ENCODE measurements at places on chromosomes 5 and 9.

DNA sequence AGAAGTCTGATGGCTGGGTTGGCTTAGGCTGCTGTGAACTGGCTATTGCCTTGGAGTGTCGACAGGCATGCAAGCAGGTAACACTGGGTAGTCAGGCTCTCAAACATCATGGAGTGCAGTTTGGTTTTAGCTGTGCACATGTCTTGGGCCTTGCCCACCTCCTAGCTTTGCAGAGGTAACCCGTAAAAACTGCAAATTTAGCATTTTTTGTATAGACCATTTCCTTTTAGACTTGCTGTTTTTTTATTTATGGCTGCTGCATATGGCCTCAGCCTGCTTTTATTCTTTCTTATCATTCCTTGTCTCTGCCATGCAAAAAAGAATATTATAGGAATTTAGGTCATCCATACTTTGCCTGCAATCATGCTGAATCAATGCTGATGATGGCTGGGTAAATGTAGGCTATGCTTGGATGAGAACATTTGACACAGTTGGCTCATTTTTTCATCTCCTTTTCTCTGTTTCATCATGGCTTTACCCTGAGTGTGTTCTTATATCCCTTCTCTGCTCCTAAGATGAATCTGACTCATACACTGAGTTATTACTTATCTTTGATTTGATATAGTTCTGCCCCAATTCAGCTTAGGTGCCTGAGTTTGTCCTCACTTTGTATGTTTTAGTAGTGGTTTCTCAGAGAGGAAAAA, 27.2 kb downstream of the RECK start:
- DNase-seq: no peak

- DNase-seq: no peak
Observed at GRCh38 chr9:5652821-5653220, 23.9 kb downstream of the RIC1 start.

DNA sequence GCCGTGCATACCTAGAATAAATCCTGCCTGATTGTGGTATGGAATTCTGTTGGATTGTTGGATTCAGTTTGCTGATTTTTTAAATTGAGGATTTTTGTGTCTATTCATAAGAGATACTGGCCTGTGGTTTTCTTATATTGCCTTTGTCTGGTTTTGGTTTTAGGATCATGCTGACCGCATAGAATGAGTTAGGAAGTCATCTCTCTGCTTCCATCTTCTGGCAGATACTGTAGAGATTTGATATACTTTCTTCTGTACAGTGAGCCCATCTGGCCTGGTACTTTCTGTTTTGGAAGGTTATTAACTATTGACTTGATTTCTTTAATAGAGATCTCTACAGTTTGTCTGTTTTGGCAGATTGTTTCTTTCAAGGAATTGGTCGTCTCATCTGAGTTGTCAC, 14.7 kb downstream of the CEP72 start:
- DNase-seq: no peak

- no peak for DNase-seq
Observed at GRCh38 chr9:3215658-3216057, 310.1 kb downstream of the RFX3 start.

GRCh38 chr9:116592970-116593369, 94.1 kb upstream of the TRIM32 start:
- DNase-seq: no peak
